Activated effector memory CD4-positive, alpha-beta T cell treated with anti-CD3 and anti-CD28 coated beads, Interleukin-2, amount 50 U/mL, for 16 hours (primary cell): ENCODE measurements at places on chromosomes 3 and 15.

DNA sequence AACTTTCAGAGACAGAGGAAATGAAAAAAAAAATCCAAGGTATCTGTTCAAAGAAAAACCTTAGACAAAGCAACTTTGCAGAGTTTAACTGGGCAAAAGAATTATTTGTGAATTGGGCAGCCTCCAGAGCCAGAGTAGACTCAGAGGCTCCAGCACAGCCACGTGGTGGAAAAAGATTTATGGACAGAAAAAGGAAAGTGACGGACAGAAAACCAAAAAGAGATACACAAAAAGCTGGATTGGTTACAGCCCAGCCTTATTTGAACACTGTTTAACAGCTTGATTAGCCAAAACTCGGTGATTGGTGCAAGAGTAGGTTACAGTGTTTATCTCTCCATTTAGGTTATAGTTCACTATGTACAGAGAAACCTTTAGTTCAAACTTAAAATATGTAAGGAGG is 23.7 kb upstream of the GPD1L start:
- no peak for DNase-seq

GRCh38 chr3:49666592-49666991 is 7.6 kb upstream of the APEH start:
- DNase-seq, result no peak

DNA sequence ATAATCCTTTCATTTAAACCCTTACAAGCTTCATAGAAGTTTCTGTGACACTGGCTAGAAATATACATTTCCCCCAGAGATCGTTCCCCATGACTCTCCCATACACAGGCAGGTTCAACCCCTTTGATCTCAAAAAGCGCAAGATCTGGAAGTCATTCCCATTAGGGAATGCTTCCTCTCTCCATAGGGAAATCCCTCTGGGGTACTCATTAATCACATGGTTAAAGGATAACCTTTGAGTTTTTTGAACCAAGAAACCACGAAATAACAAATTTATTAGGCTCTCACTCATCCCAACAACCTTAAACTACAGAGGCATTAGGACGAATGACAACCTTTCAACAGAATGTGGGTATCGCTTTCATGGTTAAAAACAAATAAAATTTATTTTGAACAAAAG is 211.9 kb upstream of the PRICKLE2 start:
- DNase-seq, result no peak

DNA sequence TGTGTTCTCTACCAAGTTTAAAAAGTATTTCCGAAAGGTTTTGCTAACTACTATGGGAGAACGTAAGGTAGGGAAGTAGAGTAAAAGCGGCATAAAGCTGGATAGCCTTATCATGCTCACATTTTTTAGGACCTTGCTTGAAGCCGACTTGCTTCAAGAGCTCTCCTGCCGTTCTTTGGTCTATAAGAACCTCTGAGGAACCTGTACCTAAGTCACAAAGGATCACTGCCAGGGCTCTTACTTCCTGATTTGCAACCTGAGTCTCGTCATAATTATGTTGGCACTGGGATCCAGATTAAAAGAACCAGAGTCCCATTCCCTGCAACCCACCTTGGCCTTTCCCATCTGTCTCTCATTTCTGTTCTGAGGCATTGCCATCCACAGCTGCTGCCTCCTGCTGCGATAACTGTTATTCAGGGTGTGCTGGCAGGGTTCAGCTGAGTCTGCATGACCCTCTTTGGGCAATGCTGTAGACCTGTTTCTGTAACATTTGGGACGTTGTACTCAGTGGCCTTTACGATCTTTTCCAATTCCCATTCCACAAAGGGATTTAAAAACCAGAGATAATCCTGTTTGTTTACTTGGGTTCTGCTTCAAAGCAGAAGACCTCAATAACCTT is 131.0 kb upstream of the UMPS start:
- no peak for DNase-seq

- no peak for DNase-seq
Observed at GRCh38 chr3:15113471-15113870, 14.5 kb upstream of the RBSN start.
